ENCODE measurements at places on chromosomes 4 and X.

GRCh38 chr4:67204441-67204840 lies 340.9 kb downstream of the CENPC start:
- DNase-seq, result no peak

DNA sequence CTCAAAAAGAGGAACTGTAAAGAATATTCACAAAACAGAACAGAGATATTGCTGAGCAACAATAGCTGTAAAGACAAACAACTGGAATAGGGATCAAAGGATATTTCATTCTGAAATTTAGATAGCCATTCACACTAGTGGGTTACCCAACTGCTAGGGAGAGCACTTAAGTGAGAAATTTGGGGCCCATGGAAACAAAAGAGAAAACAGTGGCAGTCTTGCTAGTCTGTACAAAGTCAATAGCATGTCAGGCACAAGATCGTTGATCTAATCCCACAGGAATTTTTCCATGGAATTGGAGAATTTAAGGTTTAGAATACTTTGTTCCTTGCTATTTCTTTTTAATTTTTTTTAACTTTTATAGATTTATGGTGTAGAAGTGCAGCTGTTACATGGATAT lies 467.0 kb downstream of the PCDH18 start:
- DNase-seq, result no peak

DNA sequence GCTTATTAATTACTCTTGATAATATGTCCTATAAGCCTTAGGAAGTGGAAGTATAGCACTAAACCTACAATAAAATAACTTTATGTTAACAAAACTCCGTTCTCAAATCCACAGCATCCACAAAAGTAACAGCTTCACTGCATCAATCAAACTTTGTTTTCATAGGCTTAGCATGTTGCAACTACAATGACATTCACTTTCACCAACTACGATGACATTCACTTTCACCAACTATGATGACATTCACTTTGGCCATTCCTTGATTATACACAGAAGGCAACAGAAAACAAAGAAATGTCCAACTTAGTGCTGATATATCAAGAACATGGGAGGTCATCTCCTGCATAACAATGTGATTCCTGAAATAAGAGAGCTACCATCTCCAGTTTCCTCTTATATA lies 44.3 kb downstream of the FBXL5 start:
- no peak for DNase-seq

DNA sequence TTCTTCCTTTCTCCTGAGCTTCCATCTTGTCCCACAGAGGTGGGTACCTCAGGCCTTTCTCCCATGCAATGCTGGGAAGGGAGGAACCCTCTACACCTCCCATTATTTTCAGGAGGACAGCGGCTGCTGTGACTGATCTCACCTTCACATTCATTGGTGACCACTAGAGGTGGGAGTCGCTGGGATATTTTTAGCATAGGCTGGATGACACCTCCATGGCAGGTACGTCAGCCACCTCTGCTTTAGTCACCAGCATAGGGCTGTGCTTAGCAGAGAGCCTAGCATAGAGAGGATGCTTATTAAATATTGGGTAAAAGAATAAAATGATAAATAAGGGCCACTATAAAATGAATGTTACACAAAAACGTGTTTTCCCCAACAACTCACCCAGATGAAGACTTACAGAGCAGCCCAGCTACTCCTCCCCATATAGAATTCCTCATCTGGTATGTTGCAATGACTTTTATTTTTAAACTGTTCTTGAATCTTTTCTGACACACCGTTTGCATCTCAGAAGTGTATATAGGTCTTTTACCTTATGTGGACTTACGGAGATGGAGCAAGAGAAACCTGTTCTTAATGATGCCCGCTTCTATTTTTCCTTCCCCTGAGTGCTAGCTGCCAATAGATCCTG lies 60.9 kb upstream of the SORBS2 start:
- no peak for DNase-seq

GRCh38 chrX:150303386-150304097 lies 59.6 kb upstream of the MAMLD1 start:
- DNase-seq, result no peak

GRCh38 chr4:14787894-14788293 lies 214.4 kb upstream of the CPEB2 start:
- peak; percentile 20 for DNase-seq

DNA sequence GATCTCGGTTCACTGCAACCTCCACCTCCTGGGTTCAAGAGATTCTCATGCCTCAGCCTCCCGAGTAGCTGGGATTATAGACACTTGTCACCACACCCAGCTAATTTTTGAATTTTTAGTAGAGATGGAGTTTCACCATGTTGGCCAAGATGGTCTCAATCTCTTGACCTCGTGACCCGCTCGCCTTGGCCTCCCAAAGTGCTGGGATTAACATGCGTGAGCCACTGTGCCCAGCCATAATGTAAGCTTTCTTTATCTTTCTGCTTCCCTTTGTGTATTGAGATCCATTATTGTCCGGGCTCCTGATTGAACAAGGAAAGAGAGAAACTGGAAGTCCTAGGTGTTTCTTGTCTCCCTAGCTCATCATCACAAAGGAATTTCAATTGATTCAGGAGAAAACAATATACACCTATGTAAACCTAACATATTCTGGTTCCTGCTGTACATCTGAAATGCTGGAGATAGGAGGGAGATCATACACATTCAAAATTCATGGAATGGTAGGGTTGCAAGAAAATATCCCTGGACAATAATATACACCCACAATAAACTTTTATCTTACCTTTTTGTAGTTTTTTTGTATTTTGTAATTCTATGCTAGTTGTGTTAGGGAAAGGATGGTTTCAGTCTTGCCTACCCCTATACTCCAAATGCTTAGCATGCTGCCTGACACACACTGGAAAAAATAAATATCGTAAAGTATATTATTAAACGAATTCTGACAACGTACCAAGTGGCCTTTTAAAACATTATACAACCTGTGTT lies 194.4 kb upstream of the HS3ST1 start:
- DNase-seq, result no peak

GRCh38 chrX:45434231-45434630 lies 233.6 kb upstream of the DIPK2B start:
- no peak for DNase-seq

GRCh38 chr4:108224611-108225053 lies 55.9 kb upstream of the LEF1 start:
- DNase-seq, result no peak

GRCh38 chr4:61500883-61501282 lies 300.8 kb downstream of the ADGRL3 start:
- no peak for DNase-seq

DNA sequence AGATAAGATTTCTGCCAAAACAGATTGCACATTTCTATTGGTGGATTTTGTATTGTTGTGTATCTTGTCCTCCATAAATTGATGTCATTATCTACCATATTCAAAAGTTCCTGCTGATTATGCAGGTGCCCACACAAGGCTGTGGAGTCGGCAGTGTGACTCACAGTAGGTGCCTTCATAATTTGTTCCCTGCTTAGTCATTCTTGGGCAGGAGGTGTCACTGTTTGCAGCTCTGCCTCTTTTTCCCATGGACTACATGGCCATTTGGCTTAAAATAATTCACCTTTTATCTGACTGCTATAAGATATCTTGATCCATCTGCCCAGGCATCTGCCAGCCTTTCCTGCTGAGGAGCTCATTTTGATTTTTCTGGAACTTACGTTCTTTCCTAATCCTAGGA lies 33.6 kb upstream of the ENPEP start:
- DNase-seq, result no peak

GRCh38 chr4:188399834-188400233 lies 260.6 kb downstream of the TRIML1 start:
- no peak for DNase-seq

DNA sequence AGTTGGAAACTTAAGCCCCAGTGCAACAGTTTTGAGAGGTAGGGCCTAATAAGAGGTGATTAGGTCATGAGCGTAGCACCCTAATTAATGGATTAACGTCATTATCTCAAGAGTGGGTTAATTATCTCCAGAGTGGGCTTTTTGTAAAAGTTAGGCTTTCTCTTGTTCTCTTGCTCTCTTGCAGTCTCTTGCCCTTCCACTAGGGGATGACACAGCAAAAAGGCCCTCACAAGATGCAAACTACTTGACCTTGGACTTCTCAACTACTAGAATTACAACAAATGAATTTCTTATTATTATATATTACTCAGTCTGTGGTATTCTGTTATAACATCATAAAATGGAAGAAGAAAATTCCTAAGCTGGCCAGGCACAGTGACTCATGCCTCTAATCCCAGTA lies 22.1 kb upstream of the NDST3 start:
- DNase-seq, result no peak

DNA sequence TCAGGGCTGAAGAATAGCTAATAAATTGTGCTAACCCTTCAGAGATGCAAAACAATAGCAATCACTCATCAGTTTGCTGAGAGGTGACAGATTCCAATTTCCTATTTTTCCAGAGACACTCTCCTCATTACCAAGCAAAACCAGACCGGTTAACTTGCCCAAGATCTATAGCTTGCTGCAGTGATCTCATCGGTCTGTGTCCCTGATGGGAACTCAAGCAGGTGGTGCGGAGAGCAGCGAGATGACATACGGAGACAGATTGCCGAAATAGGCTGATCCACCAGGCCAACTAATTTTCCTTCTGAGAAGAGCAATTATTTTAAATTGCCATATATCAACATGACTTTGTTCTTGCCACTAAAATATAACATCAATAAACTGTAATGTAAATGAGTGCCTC lies 10.5 kb upstream of the DCHS2 start:
- no peak for DNase-seq

- no peak for DNase-seq
Observed at GRCh38 chr4:152009983-152010709, 249.3 kb upstream of the GATB start.

GRCh38 chr4:6761649-6762615 lies 20.6 kb upstream of the KIAA0232 start:
- no peak for DNase-seq

- DNase-seq, result no peak
Observed at GRCh38 chrX:16743604-16744325, 24.4 kb downstream of the SYAP1 start.

DNA sequence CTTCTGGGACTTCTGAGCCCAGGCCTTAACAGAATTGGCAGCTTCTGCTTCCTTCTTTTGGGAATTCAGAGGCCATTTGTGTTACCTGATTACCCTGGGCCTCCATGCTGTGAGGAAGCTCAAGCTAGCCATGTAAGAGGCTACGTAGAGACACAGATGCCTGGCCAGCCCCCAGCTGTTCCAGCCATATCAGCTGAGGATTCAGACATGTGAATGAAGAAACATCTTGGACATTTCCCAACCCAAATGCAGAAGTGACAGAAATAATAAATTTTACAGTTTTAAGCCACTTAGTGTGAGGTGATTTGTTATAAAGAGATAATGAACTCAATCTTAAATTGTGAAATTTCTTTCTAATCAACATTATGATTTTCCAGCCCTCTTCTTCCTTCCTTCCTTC lies 18.7 kb upstream of the ZNF827 start:
- no peak for DNase-seq

DNA sequence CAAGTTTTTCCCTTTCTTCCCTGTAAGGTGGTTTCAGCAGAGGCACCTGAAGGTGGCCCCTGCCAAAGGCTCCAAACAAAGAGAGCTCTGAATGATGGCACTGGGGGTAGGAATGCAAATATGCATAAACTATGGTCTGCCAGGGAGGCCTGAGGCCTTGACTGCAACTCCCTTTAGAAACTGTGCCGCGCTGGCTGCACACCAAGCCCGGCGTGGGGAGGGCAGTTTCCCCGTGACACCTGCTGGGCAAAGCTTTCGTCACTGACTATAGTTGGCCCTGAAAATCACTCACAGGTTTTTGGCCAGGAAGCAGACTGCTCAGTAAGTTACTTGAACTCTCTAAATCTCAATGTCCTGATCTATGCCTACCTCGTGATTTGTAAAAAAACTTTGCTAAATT lies 97.8 kb upstream of the ATOH1 start:
- no peak for DNase-seq

DNA sequence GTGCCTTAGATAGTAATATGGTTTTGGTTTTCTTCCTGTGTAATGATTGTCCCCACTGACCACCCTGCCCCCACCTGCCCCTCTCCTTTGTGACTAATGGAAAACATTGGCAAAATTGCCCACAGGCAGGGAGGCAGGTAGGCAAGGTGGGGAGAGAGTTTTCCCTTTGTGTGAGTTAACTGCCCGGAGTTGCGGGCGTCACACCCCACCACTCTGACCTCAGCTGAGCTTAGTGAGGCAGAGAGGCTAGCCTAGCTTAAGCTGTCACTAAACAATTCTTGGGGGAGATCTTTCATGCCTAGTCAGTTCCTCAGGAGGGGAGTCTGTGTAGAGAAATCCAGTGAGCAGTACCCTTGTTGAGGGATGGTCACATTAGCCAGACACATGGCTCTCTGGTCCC lies 245.3 kb downstream of the BCOR start:
- DNase-seq, result no peak

DNA sequence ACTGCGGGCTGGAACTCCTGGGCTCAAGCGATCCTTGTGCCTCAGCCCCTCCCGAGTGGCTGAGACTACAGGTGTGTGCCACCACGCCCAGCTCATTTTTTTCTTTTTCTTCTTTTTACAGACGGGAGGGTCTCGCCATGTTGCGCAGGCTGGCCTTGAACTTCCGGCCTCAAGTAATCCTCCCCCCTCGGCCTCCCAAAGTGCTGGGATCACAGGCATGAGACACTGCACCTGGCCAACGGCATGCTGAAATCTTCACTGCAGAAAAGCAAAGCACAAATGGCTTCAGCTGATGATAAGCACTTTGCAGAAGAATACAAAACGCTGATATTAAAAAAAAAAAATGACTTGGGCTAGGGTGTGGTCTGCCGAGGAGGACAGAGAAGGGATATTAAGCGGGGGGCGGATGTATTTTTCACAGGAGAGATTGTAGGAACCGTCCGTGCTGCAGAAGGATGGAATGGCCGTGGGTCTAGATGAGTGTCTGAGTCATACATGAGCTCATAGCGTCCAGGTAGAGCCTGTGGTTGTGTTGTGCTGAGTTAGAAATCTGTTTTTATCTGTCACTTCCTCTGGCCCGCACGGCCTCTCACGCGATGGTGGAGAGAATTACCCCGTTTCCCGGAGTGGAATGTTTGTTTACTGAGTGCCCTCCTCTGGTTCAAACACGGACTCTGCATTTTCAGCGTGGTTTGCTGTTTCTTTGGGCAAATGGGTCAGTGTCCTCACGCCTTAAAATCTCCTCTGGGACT lies 8.5 kb upstream of the AKAP17A start:
- no peak for DNase-seq

DNA sequence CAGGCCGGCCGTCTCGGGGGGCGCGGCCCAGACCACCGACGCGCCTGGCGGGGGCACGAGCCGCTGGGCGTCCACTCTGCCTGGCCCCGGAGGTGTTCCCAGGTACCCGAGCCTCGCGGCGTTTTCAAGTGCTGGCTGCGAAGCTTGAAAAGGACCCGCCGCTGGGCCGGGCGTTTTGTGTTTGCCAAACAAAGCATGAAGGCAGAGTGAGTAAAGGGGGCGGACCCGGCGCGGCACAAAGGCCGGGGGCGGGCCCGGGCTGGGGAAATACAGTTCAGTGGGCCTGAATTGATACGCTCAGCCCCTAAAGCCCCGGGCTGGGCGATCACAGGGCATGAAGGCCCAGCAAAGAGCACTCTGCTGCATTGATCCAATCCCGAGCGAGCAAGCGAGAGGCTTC lies 65.4 kb downstream of the SOX3 start:
- DNase-seq, result no peak

GRCh38 chr4:142413485-142413884 lies 432.6 kb downstream of the INPP4B start:
- DNase-seq, result no peak

- DNase-seq, result no peak
Observed at GRCh38 chrX:123454712-123455431, 270.8 kb downstream of the GRIA3 start.
